Diencephalon (tissue), 1 donor: ENCODE measurements at places on chromosomes 6 and 20. TPM values are rescaled to one million over a fixed set of nuclear protein-coding genes. Genes with fewer than 3 reads are reported as not detected.

The CDYL gene
- 40.4 TPM for total RNA-seq

The ADGRF5 gene
- 9.9 TPM for total RNA-seq

The ENPP1 gene
- 3.0 TPM for total RNA-seq

The SYNJ2 gene
- 3.9 TPM for total RNA-seq

The TBXT gene
- total RNA-seq, result not detected

The LPIN3 gene
- total RNA-seq, result 1.4 TPM

The CGA gene
- not detected for total RNA-seq
